ENCODE measurements at places on chromosomes 16 and 17.

DNA sequence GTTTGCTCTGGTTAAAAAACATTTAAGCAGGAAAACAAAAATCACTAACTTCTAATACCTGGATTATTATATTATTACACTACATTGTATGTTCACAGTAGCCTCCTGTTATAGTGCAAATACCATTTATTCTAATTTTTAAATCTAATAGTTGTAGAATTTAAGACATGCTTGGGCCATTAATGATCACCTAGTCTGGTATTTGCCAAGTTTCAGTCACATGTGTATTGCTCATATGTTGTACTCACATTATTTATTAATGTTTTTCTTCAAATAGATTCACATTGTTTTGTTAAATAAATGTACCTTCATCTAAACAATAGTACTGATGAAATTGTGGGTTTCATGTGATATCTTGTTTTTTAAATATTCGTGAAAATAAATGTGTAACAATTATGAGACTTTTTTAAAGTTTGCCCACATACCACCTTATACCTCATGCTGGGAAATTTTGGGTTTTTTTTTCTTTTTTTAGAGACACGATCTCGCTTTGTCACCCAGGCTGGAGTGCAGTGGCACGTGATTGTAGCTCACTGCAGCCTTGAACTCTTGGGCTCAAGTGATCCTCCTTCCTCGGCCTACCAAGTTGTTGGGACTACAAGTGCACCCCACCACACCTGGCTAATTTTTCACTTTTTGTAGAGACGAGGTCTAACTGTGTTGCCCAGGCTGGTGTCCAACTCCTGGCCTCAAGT, 5.9 kb downstream of the ZNF771 start:
- DNase-seq = no peak

DNA sequence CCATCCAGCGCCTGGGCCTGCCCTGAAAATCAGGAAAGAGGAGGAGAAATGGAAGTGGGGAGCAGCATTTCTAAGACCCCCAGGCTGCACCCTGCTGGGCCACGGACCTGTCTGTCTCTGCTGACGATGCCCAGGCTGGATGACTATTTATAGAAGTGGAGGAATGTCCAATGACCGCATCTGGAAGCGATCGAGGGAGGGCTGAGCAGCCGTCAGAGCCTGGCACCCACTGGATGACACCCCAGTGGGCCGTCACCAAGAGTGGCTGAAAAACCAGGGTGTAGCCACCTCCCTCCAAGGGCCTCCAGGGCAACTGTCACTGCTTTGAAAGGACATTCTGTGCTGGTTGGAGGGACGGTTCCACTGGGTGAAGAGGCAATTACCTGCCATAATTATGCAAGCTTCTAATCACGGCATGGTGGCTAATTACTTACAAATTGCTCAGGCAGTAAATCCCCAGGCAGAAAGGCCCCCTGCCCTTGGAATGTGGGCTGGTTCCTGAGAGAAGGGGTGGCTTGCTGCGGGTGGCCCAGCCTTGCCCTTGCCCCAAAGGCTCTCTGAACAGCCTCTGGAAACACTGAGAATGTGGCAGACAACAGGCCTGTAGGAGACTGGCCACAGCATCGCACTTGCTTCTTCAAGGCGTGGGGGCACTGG, 332.1 kb downstream of the C16orf95 start:
- DNase-seq = no peak

DNA sequence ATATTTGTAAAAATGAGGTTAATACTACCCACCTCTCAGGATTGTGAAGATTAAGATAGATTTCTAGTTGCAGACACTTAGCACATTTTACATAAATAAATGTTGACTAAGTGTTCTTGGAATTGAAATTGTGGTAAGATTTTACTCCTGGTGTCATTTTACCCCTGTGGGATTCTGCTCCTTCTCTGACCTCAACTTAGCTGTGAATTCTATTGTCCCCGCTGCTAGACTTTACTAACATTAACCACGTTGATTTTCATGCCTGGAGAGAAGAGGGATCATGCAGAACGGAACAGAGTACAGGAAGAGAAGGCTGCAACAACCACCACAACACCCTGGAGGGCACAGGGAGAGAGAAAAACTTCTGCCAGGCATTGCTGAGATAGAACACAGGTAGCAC, 2.1 kb upstream of the TOM1L1 start:
- no peak for DNase-seq

DNA sequence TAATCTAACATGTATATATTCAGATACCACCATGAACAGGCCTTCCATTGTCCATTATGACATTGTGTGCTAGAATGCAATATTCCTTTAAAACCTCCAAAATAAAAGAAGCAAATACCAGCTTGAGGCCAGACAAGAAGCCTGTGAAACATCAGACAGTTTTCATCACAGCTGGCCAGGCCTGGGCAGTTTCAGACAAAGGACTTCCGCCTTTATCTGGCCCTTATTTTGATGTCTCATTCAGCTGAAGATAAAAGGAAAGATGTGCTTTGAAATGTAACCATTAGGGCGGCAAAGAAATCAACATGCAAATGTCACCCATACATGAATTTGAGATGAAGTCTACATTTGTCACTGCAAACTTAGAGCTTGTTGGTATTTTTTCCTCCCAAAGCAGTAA, 737.5 kb downstream of the KCNJ2 start:
- DNase-seq = no peak

- no peak for DNase-seq
Observed at GRCh38 chr17:81278831-81279230, 16.3 kb downstream of the SLC38A10 start.

All from GM20000 (cell line).